ENCODE measurements at places on chromosomes 6 and 20. TPM values are rescaled to one million over a fixed set of nuclear protein-coding genes. Genes with fewer than 3 reads are reported as not detected.
A peak's percentile ranks its signal among the peaks of the same experiment; 100 is the strongest.

Gene PPP2R5D
- 39.0 TPM for polyA plus RNA-seq

DNA sequence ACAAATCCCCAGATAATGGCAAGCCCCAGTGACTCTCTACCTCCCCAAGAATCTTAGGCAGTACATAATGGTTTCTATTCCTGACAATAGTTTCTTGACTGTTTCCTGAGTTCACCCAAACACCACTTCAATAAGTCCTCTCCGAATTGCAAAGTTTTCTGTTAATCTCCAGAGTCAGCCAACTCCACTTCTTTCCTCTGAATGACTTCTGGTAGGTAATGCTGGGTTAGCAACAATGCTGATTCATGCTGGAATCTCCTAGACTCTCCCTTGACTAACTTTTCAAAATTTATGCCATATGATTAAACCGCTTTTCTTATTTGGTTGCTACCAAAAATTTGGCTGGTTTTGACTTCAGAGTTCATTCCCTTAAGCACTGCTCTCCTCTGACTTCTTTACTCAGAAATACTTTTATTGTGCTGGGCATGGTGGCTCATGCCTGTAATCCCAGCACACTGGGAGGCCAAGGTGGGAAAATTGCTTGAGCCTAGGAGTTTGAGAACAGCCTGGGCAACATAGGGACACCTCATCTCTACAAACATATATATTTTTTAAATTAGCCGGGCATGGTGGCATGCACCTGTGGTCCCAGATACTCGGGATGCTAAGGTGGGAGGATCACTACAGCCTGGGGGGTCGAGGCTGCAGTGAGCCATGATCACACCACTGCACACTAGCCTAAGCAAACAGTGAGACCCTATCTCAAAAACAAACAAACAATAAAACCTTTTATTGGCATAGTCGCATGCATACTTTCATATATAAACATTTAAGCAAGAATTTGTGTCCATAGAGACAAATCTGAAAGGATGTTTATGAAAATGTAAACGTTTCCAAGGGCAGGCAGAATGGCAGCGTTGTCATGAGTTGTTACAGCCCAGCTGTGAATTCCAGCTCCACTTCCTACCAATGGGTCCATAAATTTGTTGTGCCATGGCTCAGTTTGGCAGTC lies 249.3 kb upstream of the PLN start:
- DNase-seq = no peak

GRCh38 chr6:109686566-109687265 lies 4.3 kb downstream of the AK9 start:
- no peak for DNase-seq

GRCh38 chr6:119384444-119384843 lies 34.9 kb upstream of the MAN1A1 start:
- no peak for DNase-seq

Gene MYBL2
- polyA plus RNA-seq = 12.1 TPM

DNA sequence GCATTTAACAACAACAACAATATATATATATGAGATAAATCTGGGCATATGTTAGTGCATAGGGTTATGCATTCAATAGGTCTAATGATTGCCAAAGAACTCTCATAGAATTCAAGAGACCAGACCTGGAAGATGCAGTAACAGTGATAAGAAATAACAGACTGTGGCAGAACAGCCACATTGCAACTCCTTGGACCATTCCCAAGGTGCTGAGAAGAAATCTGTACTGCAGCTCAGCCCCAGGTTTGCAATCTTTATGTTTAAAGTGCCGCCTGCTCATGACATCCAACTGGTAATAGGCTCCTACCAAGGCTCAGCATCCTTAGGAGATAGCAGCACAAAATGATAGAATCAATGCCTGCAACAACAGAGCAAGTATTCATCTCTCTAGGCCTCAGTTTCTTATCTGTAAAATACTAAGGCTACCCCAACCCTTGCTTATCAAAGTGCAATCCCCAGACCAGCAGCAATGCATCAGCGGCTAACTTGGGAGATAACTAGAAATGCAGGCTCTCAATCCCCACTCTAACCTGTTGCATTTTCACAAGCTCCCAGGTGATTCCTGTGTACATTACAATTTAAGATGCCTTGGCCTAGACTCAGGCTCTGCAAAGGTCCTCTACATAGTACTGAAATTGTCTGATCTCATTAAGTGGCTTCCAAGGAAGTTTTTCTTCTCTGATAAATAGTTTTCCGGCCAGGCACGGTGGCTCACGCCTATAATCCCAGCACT lies 30.6 kb upstream of the PIM1 start:
- DNase-seq = no peak

DNA sequence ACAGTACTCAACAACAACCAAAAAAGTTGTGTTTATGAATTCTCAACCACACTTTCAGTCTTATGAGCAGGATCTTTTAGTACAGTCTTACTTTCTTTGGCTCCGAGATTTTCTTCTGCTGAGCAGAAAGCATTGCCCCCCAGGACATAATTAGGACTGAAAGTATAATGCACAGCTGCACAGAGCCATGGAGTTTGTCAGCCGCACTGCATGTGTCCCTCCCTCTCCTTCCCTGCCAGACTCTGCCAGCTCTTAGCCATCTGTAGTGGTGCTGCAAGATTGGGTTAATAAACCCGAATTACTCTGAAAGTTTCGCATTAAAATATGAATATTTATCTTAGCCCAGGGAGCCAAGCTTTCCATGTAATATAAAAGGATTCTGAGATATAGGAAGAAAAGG lies 179.6 kb upstream of the PTCHD4 start:
- no peak for DNase-seq

GRCh38 chr20:40683221-40683893 lies 5.7 kb downstream of the MAFB start:
- no peak for DNase-seq

DNA sequence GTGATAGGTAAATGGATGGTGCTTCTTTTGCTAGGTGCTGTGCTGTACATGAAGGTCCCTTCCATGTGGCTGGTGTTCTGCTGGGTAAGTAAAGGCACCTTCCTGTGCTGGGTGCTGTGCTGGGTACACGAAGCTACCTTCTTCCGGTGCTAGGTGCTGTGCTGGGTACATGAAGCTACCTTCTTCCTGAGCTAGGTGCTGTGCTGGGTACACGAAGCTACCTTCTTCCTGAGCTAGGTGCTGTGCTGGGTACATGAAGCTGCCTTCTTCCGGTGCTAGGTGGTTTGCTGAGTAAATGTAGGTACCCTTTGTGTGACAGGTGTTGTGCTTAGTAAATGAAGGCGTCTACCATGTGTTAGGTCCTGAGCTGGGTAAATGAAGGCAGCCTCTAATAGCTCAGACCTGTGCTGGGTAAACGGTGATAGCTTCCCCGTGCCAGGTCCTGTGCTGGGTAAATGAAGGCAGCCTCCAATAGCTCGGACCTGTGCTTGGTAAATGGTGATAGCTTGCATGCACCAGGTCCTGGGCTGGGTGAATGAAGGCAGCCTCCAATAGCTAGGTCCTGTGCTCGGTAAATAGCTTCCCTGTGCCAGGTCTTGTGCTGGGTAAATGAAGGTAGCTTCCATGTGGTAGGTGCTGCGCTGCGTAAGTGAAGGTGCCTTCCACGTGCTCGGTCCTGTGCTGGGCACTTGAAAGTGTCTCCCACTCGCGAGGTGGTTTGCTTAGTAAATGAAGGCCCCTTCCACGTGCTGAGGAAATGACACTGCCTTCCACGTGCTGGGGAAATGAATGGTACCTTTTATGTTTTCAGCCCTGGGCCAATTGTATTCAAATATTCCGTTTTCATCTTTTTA lies 115.5 kb downstream of the ERMARD start:
- no peak for DNase-seq

Gene SENP6
- 70.0 TPM for polyA plus RNA-seq

Gene MYCT1
- polyA plus RNA-seq = 18.0 TPM

Gene HINT3
- polyA plus RNA-seq = 30.0 TPM

DNA sequence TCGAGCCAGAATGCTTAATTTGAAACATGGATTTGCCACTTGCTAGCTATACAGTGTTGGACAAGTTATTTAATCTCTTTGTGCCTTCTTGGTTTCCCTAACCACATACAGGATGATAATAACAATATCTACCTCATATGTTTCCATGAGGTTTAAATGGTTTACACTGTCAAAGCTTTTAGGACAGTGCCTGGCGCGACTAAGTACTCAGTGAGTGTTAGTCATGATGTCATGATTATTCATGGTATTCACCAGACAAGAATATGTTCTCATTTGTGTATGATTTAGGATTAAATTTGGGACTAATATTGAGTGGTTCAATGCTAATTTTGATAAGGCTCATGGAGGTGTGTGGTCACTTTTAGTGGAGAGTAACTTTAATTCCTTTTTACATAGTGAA lies 167.4 kb downstream of the EYA4 start:
- DNase-seq = no peak

DNA sequence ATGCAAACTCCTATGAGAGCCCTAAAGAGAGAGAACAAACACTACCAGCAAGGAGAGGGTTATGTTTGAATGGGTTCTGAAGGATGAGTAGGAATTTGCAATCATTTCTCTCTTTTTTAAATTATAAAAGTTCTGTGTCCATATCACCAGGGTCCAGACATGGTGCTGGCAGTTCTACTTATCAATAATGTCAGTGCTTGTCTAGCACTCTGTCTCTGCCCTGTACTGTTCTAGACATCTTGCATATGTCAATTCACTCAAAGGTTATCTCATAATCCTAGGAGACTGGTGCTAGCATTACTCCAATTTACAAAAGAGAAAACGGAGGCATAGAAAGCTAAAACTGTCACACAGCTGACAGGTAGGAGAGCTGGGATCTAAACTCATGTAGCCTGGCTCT lies 101.3 kb downstream of the VEGFA start:
- no peak for DNase-seq

DNA sequence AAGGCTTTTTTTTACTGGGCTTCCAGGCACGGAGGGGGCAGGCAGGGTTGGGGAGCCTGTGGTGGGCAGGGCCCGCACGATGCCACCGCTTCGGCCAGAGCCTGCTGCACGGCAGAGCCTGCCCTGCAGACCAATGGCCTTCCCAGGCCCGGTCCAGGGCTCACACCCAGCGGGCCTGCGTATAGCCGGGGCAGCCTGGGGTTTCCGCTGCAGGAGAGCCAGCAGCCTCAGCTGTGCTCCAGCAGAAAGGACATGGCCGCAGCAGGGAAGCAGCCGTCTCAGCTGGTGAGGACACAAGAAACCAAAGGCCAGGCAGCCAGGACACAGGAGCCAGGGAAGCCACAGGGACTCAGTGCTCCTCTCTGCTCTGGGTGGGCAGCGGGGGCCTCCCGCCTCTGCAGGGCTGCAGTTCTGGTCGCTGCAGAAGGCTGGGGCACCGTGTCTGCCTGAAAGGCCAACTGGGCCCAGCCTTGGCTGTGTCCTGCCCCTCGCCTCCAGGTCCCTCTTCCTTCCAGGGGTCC lies 90.6 kb downstream of the TTLL2 start:
- DNase-seq = no peak

GRCh38 chr6:162385980-162386379 lies 341.6 kb downstream of the PRKN start:
- peak; percentile 56 for DNase-seq

GRCh38 chr6:43734294-43734665 lies 35.7 kb upstream of the VEGFA start:
- DNase-seq = no peak

Gene HLA-DQB1
- 1.6 TPM for polyA plus RNA-seq

DNA sequence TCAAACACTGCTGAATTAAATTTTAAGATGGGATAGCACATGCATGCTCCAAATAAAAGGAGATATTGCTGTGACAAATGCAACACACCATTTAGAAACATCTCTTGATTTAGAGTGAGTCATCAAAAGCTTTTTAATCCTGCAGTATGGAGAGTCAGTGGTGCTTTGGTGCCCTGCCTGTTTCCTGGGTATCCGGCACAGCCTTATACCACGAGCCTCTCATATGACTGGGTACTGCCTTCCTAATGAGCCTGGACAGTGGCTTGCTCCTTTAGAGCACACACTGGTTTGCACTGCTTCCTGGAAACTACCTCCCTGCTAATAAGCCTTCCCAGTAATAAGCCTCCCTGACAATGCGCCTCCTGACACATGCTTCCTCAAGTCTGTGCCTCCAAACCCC lies 65.3 kb upstream of the KCNK16 start:
- no peak for DNase-seq

- no peak for DNase-seq
Measured at GRCh38 chr20:46128310-46129151, 10.4 kb downstream of the CD40 start.

GRCh38 chr6:39665861-39666260 lies 59.3 kb downstream of the KIF6 start:
- DNase-seq = no peak

- DNase-seq = no peak
Measured at GRCh38 chr20:57429580-57430200, 38.5 kb downstream of the RBM38 start.

All from forelimb muscle (tissue), 1 donor.